ENCODE measurements at places on chromosomes 12 and 14.

- peak; percentile 75 for DNase-seq
Measured at GRCh38 chr14:54564868-54565784, 1.8 kb upstream of the SAMD4A start.

DNA sequence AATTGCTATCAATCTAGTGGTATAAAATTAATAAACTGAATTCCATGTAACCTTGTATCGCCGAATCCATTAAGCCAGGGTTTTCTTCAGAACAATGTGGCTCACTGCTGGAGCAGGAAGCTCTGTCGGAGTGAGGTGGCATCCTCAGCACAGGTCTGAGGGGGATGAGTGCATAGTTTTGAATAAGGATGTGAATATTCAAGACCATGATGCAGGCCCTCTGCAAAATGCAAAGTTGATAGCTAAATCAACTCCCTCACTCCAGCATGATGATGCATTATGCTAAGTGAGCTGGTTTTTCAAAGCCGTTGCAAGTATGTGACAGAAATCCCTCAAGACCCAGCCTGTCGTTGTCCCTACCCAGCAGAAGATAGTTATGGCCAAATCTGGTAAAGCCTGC lies 53.0 kb downstream of the TRIM9 start:
- no peak for DNase-seq

GRCh38 chr12:63967358-63968145 lies 123.1 kb downstream of the SRGAP1 start:
- DNase-seq: no peak

DNA sequence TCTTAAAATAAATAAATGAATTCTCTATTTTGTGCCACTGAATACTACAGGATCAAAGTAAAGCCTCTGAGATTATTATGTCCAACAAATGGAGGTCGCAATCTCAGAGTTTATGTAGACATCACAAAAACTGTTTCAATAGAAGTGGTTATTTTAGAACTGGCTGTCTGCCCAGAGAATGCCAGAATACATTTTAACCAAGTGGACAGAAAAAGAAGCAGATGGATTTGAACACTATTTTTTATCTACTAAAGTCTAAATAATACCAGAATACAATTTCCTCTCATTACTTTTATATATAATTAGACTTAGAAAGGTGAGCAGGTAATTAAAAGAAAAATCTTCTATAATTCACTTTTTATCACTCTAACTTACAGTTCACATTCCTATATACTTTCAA lies 118.3 kb downstream of the MED13L start:
- no peak for DNase-seq

- no peak for DNase-seq
Measured at GRCh38 chr14:91352728-91353692, 64.6 kb downstream of the CCDC88C start.

DNA sequence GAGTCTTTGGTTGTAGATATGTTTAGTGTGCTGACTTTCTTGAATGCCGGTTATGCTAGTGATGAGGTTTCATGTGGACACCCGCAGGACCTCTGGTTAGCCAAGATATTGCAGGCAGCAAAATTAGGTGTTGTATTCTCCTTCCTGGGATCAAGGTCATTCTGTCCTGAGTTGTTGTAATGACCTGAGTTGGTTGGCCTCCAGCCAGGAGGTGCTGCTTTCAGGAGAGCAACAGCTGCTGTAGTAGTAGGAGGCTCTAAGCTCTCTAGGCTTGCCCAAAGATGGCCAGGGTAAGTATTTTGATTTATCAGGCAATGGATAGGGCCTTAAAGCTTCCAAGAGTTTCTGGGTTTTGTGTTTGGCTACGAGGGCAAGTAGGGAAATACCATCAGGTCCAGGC lies 56.0 kb upstream of the BDKRB2 start:
- DNase-seq: no peak

- no peak for DNase-seq
Measured at GRCh38 chr12:21942377-21942703, 1.1 kb upstream of the ABCC9 start.

DNA sequence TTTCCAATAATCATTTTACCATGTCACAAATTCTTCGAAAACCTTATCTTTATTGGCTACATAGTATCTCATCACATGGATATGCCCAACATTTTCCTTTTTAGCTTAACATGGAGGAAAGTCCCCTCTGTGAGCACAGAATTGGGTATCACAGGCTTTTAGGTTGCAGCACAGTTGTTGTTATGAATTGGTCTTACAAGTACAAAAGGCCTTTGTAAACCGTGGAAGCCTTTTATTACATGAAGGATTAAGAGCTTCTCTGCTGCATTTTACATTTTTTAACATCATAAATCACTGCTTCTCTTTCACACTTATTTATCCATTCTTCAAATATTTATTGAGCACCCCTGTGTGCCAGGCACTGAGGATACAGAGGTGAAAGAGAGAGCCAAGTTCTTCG lies 26.2 kb downstream of the UBE3B start:
- no peak for DNase-seq

DNA sequence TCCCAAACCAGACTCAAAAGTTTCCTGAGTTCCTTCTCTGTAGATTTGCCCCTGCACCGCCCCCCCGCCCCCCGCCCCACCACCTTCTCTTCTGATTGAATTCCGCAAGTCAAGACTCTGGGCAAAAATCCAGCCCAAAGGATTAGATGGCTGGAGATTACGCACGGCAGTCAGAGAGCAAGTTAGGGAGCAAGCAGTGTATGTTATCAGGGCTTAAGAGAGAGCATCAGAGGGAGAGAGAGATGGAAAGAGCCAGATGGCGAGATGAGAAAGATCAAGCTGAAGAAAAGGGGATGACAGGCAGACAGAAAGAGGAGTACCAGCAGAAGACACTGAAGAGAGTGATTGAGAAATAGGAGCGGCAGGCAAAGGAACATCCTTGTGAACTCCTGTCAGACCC lies 13.9 kb upstream of the ANKRD33 start:
- DNase-seq: no peak

DNA sequence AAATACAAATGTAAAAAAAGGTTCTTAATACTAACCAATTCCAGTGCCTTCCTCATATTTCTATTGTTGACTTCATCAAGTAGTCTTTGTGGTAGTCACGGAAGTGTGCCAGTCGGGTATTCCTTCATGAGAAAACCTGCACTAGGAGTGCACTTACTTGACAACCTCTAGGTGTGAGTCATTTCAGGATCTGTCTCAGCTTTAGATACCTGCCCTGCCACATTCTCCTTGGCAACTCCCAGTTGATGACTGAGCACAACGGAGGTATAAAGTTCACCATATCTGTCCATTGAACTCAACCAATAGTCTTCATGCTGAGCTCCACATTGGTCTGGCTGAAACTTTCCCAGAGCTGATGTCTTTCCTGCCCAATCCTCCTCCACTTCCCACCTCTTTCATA lies 215.7 kb downstream of the SYT10 start:
- no peak for DNase-seq

DNA sequence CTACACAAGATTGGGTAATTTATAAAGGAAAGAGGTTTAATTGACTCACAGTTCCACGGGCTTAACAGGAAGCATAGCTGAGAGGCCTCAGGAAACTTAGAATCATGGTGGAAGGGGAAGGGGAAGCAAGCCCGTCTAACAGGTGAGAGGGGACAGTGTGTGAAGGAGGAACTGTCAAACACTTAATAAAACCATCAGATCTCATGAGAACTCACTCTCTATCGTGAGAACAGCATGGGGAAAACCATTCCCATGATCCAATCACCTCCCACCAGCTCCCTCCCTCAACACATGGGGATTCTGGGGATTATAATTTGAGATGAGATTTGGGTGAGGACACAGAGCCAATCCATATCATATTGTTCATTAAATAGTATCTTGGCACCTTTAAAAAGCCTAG lies 56.1 kb downstream of the EPS8 start:
- no peak for DNase-seq

GRCh38 chr12:62655666-62656151 lies 189.1 kb downstream of the MON2 start:
- no peak for DNase-seq

- no peak for DNase-seq
Measured at GRCh38 chr12:121969726-121970125, 51.3 kb downstream of the CFAP251 start.

- DNase-seq: no peak
Measured at GRCh38 chr12:119457271-119457670, 122.7 kb downstream of the CCDC60 start.

DNA sequence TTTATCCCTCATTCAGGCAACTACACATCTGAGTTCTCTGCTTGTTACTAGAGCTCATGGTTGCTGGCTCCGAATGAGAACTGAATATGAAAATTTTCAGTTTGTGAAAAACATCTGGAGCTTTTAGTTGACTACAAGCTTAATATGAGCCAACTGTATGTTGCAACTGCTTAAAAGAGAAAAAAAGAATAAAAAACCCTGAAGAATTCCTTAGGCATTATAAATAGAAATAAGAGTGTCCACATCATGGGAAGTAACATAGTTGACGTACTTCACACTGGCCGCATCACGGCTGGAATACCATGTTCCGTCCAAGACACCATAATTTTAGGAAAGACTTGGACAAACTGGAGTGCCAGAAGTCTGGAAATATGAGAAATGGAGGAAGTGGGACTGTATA lies 57.9 kb downstream of the PDE3A start:
- DNase-seq: no peak

- DNase-seq: no peak
Measured at GRCh38 chr12:69056743-69057515, 124.0 kb upstream of the CPM start.

- DNase-seq: no peak
Measured at GRCh38 chr12:26127404-26127803, 2.6 kb upstream of the BHLHE41 start.

DNA sequence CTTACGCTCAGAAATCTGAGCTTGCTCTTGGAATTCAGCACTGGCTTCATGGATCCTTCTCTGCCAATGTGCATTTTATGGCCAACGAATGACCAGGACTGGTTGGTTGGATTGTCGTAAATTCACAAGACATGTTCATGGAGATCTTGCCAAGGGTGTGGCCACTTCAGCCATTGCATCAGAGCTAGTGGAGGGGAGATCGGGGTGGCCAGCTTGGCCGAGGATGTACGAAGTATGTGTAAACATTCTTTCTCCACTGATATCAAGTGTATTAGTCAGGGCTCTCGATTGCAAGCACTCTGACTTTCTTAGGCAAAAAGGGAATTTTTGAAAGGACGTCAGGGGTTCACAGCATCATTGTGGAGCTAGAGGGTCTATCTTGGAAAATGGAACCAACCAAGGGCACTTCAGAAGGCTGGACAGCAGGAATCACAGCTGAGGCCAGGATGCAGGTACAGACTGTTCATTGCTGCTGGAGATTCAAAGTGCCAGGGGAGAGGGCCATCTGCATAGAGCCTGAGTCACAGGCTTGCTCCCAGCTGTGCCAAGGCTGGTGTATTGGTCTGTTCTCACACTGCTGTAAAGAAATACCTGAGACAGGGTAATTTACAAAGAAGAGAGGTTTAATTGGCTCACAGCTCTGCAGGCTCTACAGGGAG lies 32.9 kb upstream of the ADGRD1 start:
- no peak for DNase-seq

- DNase-seq: no peak
Measured at GRCh38 chr12:116919247-116919661, 8.5 kb downstream of the FBXW8 start.

DNA sequence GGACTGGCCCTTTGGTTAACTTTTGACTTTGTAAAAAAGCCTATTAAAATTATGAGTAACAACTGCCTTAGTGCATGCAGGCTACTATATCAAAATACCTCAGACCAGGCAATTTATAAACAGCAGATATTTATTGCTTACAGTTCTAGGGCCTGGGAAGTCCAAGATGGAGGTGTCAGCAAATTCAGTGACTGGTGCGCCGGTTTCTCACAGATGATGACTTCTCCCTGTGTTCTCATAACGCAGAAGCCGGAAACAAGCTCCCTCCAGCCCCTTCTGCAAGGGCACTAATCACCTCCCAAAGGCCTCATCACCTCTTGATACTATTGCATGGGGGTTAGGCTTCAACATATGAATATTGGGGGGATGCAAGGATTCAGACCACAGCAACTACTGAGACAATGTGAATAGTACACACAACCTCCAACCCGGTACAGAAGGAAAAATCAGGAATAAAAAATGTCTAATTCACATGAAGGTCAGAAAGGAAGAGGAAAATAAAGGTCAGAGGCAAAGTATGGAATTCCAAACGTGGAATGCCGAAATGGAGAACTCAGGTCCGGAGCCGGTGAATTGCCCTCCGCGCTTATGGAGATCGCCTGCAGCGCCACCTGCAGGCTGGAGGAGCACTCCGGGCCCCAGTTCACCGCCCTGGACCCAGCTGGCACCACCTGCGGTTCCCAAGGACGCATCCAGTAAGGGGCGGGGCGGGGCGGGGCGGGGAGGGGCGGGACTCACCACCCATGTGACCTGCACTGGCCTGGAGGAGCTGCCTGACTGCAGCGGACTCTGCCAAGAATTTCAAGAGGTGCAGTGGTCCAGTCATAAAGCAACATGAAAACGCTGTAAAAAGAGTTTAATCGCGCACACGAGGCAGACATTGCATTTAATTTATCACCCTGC lies 203.4 kb downstream of the KIF26A start:
- DNase-seq: peak; percentile 54

- DNase-seq: no peak
Measured at GRCh38 chr12:118680356-118680963, 300.9 kb upstream of the SRRM4 start.

GRCh38 chr14:76201162-76201561 lies 49.4 kb downstream of the GPATCH2L start:
- DNase-seq: no peak

DNA sequence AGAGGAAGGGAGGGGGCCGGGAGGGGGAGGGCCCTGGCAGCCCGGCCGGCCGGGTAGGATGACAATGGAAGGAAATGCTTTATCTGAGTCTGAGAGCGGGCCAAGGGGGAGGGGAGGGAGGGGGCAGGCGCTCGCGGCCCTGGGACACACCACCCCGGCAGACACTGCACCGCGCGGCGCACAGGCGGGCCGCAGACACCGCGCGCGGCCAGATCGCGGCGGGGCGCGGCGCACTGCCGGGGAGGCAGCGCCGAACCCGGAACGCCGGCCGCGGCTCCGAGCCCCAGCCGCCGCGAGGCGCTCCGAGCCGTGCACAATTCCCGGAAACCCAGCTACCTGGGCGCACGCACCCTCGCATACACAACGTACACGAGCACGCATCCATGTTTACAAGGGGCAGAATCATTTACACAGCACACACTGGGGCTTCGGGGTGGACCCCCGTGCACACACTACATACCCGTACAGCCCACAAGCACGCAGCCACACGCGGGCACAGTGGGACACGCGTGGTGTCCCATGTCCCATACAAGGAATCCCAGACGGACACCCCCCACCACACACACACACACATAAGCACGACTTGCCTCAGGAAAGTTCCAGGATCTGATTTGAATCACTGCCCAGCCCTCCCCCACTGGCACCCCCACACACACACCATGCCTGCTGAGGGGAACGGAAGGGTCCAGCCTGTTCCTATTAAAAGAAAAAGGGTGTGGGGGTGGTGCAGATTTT lies at the start of gene HDAC7:
Gene HDAC7 (minus strand): TSS at position 8 of the 735 bp plus-strand sequence. CDS start 118 bp downstream, outside the sequence.
- DNase-seq: peak; percentile 85

DNA sequence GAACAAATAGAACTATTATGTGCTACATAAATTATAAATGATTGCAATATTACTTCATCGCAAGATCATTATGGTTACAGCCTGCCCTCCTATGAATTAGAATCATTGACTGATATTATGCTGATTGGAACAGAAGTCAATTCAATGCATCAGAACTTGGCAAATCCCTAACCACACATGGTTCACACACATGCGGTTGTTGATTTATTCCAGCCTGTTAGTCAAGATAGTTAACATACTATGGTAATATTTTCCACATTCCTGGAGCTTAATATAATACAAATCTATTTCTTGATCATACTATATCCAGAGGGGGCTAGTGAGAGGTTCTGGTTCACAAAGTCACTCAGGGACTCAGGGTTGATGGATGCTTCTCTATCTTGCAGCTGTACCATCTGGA lies 9.7 kb upstream of the CACNA1C start:
- DNase-seq: no peak

All from MM.1S (cell line).